T-helper 17 cell (primary cell): ENCODE measurements at places on chromosomes 11 and 22. TPM values are rescaled to one million over a fixed set of nuclear protein-coding genes. Genes with fewer than 3 reads are reported as not detected.

Gene ROBO4
- not detected for total RNA-seq

DNA sequence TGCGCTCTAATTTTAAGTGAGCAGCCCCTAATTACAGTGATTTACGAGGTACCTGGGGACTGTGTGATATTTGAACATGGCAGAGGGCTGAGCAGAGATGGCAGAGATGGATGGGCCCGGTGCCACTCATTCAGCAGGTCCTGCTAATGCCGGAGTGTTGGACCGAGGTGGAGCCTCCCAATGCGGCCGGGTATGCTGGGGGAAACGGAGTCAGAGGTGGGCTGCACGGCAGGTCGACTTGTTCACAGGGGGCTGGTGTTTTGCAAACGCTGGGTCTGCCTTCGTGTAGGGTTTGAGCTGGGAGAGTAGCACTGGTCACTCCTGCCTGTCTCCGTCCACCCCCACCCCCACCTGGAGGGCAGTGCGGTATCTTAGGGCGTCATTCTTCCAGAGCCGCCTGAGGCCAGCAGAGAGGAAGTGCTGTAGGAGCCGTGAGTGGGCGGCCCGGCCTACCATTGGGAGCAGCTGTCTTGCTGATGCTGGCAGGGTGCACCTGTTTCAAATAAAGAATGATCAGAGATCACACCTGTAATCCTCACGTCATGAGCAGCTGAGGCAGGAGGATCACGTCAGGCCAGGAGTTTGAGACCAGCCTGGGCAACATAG lies 122.6 kb downstream of the IGLL1 start:
- DNase-seq, result no peak

- no peak for DNase-seq
Observed at GRCh38 chr22:28034760-28035401, 115.8 kb upstream of the PITPNB start.

Gene SLCO2B1
- total RNA-seq, result not detected

Gene NDUFS8
- 59.5 TPM for total RNA-seq

Gene ZNF214
- total RNA-seq, result not detected

GRCh38 chr22:17229991-17230630 lies 10.9 kb upstream of the ADA2 start:
- DNase-seq, result no peak

DNA sequence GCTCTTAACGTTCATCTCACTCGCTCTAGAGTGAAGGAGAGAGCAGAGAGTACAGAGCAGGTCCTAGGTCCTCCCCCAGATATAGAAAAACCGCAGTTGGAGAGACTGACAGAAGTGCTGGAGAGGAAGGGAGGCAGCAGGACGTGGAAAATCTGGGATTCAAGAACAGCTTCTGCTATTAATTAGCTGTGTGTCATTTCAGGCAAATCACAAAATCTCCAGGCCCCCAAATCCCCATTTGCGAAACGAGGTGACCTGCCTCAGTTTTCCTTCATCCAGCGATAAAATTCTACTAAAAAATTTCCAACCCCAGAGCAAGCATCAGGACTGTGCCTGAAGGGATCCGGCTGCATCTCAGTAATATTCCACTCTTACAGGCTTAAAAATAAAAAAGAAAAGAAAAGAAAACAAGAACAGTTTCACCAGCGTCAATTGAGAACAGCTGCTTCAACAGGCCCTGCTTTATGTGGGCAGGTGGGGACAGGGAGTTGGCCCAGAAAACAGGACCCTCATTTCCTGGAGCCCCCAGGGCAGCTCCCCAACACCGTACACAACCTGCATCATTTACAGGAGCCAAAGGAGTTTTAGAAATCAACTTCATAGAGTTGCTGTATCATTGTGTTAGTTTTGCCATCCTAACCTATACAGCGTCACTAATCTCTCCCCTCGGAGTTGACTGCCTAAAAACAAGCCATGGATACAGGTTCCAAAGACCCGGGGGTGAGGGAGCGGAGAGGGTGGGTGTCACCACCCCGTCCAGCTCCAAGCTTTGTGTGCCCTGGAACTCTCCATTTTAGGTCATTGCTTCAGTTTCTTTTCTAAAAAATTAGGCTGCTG lies 2.3 kb upstream of the MALAT1 start:
- DNase-seq, result no peak

Gene PIM3
- total RNA-seq, result 227 TPM

Gene CAPN5
- total RNA-seq, result 2.5 TPM

Gene ATG16L2
- 95.4 TPM for total RNA-seq

DNA sequence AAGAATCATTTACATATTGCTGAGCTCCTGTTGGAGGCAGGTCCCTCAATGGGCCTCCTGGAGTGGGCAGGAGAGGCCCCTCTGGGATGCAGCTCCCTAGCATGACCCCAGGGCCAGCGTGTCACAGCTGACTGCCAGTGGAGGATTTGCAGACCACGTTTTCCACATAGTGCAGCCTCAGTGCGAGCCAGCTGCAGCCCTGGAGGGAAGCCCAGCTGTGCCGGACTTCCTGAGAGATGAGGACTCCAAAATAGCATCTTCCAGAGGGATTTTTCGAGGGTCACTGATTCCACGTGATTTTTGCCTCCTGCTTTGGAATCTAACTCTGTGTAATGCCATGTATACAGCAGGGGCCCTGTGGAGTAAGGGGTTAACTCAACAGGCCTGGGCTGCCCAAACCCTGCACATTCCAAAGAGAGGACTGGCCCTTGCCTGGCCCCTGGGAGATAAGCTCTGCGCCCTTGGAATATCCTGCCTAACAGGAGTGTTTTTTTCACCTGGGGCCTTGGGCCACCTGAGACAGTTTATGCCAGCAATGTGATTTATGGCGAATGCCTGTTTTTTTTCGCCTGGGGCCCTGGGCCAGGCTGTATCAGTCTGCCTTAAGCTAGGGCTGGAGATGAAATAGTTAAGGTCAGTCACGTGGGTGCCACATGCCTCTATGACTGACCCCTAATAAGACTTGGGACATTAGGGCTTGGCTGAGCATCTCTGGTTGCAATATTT lies 47.4 kb downstream of the RPS6KA4 start:
- no peak for DNase-seq

- no peak for DNase-seq
Observed at GRCh38 chr22:38397189-38398085, 57.6 kb downstream of the KCNJ4 start.

DNA sequence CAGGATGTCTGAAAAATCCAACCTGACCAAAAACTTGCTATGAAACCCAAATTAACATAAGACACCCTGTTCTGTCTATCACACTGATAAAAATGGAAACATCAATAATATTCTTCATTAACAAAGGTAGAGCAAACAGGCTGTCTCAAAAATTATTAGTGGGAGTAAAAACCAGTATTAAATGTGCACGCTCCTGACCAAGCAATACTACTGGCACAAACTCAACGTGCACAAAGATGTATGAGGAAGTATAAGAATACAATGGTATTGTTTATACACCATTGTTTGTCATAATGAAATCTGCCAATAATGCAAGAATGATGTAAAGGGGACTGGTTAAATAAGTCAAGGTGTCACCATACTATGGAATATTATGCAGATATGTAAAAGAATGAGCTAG lies 288.5 kb downstream of the MN1 start:
- no peak for DNase-seq

Gene MS4A4E
- 1.1 TPM for total RNA-seq

Gene SIK3
- 87.5 TPM for total RNA-seq

Gene C11orf87
- 0.08 TPM for total RNA-seq

DNA sequence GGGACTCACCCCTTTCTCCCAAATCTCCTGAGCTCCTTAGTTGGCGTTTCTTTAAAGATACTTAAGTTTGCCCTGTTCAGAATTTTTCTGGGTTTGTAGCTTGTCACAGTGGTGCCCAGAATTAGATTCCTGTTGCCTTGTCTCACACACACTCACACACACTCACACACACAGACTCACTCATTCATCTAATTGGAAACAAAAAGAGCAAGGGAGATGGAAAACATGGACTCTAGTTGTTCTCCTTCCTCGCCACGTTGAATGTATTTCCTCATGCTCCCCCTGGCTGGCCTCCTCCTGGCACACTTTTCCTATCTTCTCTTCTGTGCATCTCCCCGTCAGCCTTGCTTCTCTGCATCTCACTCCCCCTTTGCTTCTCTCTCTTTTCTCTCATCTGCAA lies 752.3 kb downstream of the NTM start:
- no peak for DNase-seq

GRCh38 chr11:74608431-74608830 lies 16.0 kb downstream of the POLD3 start:
- no peak for DNase-seq
